ENCODE measurements at places on chromosomes 13 and 19. TPM values are rescaled to one million over a fixed set of nuclear protein-coding genes. Genes with fewer than 3 reads are reported as not detected.
A peak's percentile ranks its signal among the peaks of the same experiment; 100 is the strongest.

The DHX34 gene
- total RNA-seq, result 9.1 TPM

DNA sequence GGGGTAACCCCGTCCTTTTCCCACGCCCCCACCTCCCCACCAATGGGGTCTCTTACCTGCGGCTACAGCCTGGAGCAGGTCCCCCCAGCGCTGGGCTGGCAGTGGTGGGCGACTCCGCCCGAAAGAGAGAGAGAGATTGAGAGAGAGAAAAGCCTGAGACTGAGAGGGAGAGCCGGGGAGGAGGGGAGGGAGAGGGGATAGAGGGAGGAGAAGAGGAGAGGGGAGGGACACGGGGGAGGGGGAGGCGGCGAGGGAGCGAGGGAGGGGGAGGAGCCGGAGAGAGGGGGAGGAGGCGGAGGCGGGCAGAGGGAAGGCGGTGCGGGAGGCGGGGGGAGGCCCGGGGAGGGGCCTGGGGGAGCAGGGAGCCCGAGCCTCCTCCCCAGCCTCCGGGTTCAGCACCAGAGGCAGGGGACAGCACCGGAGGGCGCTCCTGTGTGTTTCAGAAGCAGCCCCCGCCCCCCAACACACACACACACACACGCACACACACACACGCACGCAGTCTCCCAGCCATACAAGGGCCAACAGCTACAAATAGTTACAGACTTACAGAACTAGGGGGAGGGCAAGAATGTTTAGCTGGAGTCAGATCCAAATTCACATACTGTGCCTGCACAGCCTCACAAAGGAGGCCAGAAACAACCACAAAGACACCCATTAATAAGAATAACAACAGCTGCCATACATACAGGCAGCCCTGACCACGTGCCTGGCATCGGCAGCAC lies at the start of gene SLC8A2:
Gene SLC8A2, minus strand, starts transcription at position 161 of the 725 bp plus-strand sequence. CDS start 5,490 bp downstream, outside the sequence.
- DNase-seq, result no peak

DNA sequence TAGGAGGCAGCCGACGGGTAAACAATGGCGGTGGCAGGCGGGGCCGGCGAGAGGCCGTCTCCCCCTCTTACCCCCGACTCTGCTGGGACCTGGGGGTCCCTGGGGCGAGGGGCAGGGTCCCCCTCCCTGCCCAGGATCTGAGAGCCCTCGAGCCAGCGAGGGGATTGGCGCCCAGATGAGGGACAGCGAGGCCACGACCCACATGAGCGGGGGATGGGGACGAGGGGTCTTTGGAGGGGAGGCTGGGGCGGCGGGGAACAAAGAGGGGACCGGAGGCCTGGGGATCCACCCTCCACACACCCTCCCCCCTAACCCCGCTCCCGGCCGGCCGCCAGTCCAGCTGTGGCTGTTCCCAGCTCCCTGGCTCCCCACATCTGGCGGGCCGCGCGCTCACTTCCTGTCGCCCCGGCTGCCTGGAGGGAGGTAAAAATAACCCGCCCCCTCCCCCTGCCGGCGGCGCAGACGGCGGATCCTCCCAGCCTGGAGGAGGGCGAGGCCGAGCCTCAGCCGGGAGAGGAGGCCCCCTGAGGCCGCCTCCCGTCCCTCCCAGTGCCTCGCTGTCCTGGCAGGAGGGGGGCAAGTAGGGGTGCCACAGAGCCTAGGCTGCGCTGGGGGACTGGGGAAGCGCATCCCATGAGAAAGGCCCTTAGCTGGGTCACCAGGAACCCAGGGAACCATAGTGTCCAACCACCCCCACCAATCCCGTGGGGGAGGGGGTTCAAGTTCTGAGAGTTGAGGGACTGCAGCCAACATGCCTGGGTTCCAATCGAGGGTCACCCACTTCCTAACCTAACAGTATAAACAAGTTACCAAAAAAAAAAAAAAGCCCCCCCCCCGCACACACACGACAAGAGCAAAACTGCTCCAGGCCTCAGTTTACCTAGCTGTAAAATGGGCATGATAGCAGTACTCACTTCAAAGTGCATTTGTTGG lies 29.3 kb upstream of the NANOS3 start:
- DNase-seq, result peak; percentile 99

GRCh38 chr19:28316464-28316863 lies 896.5 kb downstream of the UQCRFS1 start:
- no peak for DNase-seq

The NAA16 gene
- total RNA-seq, result 15.6 TPM

GRCh38 chr19:6406401-6406800 lies 13.4 kb upstream of the GTF2F1 start:
- no peak for DNase-seq

- no peak for DNase-seq
These were observed 371.4 kb upstream of the SLC10A2 start for GRCh38 chr13:103437651-103438050.

- DNase-seq, result no peak
These were observed 40.8 kb upstream of the FLT1 start for GRCh38 chr13:28535734-28536133.

- no peak for DNase-seq
These were observed 98.2 kb downstream of the FREM2 start for GRCh38 chr13:38785042-38785441.

DNA sequence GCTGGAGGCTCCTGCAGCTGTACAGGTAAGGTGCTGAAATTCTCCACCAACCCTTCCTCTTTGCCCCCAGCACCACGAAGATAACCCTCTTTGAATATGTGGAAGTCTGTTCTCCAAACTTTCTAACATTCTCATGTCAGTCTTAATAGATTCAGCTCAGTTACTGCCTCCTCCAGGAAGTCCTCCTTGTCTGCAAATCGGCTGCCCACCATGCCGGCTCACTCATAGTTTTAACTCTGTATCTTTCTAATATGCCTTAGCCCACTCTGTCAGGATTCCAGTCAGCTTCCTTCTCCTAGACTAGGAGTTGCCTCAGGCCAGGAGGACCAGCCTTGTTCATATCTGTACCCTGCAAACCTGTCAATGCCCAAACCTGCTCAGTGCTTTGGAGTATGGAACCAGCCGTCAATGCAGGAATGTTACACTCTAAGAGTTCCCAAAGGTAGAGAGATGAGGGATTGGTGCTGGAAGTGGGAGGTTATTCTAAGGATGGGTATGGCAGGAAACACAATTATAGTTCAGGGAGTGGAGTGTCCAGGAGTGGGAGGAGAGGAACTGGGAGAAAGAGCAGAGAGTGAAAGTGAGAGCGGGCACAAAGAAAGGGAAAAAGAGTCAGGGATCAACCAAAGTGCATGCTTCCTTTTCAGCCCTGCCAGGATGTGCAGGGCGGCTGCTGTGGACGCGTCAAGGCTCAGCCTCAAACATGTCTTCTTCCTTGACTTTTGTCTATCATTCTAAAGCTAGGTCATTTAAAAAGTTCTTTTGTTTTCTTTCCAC lies 38.0 kb upstream of the ALOX5AP start:
- no peak for DNase-seq

The FBXO17 gene
- 29.7 TPM for total RNA-seq

- DNase-seq, result no peak
These were observed 14.9 kb downstream of the MRPS31 start for GRCh38 chr13:40756042-40756441.

GRCh38 chr13:109756778-109757177 lies 29.6 kb downstream of the IRS2 start:
- no peak for DNase-seq

- peak; percentile 79 for DNase-seq
These were observed 243.7 kb downstream of the DNAJC15 start for GRCh38 chr13:43266936-43267615.

The PRSS57 gene
- total RNA-seq, result not detected

DNA sequence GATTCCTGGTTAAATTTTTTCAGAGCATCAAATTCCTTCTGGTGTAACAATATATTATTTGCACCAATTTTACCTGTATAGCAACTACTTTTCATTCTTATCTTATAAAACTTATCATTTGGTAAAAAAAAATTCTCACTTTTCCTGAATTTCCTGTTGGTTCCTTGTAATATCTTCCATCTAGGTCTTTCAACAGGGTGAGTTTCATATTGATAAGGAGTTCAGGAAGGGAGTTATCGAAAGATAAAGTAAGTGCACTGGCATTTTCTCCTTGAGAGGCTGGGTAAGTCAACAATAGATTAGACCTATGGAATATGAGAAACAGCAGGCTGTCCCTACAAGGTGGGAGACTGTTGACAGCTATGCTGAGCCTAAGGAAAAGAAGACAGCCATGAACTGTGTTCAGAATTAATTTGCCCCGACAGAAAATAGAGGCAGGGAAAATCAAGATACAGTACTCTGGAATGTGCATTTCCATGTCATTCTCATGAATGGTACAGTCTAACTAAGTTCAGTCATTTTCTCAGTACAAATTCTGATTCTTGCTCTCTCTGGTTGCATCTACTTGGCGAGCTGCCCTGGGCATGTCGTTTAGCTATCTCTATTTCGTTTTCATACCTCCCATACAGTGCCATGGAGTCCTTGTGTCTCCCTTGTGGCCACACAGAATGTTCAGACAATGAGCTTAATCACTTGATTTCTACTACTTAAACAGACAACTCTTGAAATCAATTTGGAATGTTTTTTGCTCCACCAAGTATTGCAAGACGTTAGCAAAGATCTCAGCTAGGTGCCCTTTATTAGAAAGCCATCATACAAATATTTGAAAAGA lies 9.9 kb downstream of the IGFL1 start:
- DNase-seq, result no peak

DNA sequence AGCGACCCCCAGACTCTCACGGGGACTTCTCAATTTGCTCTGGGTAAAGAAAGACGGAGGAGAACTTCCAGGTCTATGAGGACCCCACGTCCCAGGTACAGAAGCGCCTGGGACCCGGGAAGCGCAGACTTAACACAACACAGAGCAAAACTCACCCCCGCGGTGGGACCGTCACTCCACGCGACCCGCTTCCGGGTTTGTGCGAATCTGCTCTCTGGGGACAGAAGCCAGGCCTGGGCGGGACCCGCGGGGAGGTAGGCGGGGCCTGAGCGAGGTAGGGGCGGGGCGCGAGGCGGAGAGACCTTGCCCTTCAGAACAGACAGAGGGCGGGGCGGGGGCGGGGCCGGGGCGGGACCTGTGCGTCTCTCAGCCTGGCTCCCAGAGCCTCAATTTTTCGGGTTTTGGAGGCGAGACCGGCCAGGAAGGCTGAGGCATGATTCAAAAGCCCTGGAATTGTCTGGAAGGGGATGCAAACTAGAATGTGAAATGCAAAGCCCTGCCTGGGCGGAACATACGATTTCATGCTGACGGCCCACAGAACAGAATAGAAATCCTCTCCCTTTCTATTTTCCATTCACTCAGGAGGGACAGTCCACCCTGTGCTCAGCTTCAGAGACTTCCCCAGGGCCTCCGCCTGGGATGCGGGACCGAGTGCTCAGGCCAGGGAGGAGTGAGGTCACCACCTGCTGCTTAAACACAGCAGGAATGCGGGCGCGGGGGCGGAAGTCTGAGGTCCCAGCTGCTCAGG lies 19.3 kb upstream of the ZNF888 start:
- DNase-seq, result peak; percentile 99

The INAFM1 gene
- total RNA-seq, result 16.7 TPM

DNA sequence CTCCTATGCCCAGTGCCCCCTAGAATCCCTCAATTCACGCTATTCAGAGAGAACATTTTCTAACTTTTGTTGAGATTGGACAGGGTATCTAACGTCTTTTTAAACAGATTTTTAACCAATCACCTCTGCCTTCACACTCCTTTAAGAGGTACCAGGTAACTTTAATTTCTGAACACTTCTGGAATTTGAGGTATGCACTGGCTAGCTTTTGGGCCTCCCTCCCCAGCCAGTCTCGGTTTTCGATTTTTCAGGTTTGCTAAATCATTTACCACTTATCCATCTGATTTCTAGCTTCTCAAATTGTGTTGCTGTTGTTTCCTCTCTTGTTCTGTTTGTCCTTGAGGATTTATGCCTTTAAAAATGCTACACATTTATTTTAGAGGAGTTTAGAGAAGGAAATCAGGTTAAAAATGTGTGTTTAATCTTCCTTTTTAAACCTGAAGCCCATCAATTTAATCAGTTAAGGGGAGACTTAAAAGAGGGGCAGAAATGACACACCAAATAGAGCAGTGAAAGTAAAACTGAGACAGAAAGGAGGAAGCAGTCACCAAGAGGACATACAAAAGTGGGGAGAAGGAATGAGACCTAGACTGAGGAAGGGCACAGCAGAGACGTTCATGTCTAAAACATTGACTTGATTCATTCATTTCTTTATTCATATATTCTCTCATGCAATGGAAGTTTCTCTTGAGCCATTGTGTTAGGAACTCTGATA lies 139.6 kb upstream of the HTR2A start:
- DNase-seq, result no peak

The GPR4 gene
- total RNA-seq, result 6.6 TPM

GRCh38 chr13:107211073-107211472 lies 643.1 kb upstream of the ARGLU1 start:
- no peak for DNase-seq

DNA sequence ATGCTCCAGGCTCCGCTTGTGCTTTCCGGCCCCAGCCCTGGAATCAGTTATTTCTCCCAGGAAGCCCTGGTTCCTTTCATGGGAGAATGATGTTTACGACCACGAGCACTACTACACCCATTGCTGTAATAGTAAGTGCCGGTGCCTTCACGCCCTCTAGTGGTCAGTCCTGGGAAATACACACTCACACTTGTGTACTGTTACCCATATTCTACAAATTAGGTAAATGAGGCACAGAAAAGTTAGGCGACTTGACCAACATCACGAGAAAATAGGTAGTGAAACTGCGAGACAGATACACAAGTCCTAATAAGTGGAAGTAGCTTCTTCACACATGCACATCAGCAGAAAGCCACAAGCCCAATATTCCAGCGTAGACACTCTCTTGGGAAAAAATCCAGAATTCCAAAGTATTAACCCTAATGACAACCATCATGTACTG lies 21.7 kb downstream of the CEACAM21 start:
- no peak for DNase-seq

DNA sequence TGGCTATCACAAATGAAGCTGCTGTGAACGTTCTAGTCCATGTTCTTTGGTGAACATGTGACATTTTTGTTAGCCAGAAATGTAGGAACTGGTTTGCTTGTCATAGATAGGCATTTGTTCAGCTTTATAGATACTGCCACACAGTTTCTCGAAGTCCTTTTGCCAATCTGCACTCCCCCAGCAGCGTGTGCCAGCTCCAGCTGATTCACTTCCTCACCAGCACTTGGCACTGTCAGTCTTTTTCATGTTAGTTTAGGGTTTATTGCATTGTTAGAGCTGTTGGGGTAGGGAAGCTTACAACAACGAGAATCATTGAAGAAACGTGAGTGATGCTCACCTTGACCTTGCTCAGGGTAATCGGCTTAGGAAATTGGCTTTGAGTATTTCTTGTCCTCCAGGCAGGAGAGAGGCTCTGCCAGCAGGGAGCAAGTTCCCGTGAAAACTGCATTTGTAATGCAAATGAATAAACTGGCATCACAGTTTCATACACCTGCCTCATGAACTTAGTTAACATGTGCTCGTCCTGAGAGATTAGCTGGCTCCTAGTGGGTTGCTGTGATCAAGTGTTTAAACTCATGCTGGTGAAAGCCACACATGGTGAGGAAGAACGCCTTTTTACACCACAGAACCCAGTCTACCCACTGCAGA lies 83.9 kb downstream of the ING1 start:
- DNase-seq, result no peak

DNA sequence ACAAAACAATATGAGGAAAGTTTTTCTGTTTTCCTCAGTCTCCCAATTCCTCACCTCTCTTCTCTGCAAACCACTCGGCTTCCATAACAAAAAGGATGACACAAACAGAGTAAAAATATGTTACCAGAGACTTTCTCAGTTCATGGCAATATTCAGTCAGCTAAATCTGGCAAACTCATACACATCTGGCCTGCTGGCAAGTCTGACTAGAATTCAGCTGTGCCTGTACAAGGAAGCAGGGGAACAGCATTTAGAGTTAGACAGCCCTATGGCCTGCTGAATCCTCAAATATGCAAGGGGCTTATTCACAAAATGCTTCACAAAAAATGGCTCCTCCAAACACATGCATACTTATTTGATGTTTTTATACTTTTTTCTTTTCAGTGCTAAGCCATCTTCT lies 227.8 kb downstream of the ENOX1 start:
- DNase-seq, result no peak

GRCh38 chr13:67445436-67445835 lies 215.3 kb upstream of the PCDH9 start:
- no peak for DNase-seq
